ENCODE measurements at places on chromosomes 13 and 19. TPM values are rescaled to one million over a fixed set of nuclear protein-coding genes. Genes with fewer than 3 reads are reported as not detected.

Gene CFAP97D2
- total RNA-seq = not detected

Gene FARP1
- total RNA-seq = 19.3 TPM

Gene KCNC3
- not detected for total RNA-seq

Gene ZNF430
- 3.0 TPM for total RNA-seq

Gene KLHL1
- not detected for total RNA-seq

Gene NLRP9
- total RNA-seq = not detected

Gene MATK
- total RNA-seq = not detected

Gene PLPP2
- 6.6 TPM for total RNA-seq

Data from hair follicular keratinocyte (primary cell).